GM23338 (cell line): ENCODE measurements at places on chromosomes 16 and 17. TPM values are rescaled to one million over a fixed set of nuclear protein-coding genes. Genes with fewer than 3 reads are reported as not detected.

The KDM8 gene
- 3.8 and 5.7 TPM in 2 replicates for polyA plus RNA-seq

The NPIPB13 gene
- polyA plus RNA-seq = 5.7 and 7.5 TPM in 2 replicates

The VPS4A gene
- polyA plus RNA-seq = 28.8 and 29.1 TPM in 2 replicates

The EVI2A gene
- polyA plus RNA-seq = 0.96 and 1.3 TPM in 2 replicates

The SLX1A gene
- 97.5 and 112 TPM in 2 replicates for polyA plus RNA-seq

GRCh38 chr17:1753767-1754429 is 8.0 kb upstream of the SERPINF1 start:
- DNase-seq = no peak

DNA sequence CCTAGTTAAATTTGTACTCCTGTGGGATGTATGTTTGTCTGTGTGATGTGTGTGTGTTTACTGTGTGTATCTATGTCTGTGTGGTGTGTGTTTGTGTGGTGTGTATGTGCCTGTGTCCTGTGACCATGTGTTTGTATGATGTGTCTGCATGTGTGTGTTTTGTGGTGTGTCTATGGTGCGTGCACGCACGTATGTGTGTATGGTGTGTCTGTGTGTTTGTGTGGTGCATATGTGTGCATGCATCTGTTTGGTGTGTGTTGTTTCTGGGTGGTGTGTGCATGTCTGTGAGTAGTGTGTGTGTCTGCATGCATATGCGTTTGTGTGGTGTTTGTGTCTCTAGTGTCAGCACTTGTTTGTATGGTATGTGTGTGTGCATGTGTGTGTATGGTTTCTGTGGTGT is 174.2 kb upstream of the RBFOX1 start:
- no peak for DNase-seq

GRCh38 chr16:21987498-21987897 is 13.4 kb downstream of the PDZD9 start:
- DNase-seq = no peak

GRCh38 chr17:62588109-62588508 is 39.4 kb upstream of the MRC2 start:
- DNase-seq = no peak

- DNase-seq = no peak
Measured at GRCh38 chr17:37555386-37555785, 53.8 kb downstream of the SYNRG start.

DNA sequence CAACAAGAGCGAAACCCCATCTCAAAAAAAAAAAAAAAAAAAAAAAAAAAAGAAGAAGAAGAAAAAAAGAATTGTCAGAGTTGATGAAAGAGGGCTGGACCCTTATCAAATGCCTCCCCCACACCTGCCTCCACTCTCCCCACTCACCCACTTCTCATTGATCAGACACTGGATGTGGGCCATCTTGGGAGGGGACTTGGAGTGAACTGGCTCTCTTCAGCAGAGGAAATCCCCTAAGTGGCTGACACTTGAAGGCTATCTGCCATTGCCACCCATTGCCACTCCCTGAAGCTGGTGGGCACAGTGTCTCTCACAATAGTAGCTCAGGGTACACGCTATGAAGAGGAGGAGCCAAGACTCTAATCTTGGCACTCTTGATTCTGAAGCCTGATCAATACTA is 1.6 kb downstream of the ITGA2B start:
- DNase-seq = no peak

DNA sequence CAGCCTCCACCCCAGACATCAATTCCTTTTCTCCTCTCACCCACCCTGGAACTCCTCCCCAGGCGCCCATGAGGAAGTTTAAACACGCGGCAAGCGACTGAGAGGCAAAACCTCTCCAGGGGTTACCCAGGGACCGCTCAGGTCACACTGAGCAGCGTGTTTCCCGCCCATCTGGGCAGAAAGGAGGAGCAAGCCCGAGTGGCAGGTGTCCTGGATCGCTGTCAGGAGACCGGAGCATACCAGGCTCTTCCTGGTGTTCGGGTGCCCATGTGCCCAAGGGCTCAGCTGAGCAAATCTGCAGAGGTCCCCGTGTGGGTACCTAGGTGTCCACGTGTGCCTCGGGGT is 491 bp downstream of the SLC25A19 start:
- peak; percentile 72 for DNase-seq

DNA sequence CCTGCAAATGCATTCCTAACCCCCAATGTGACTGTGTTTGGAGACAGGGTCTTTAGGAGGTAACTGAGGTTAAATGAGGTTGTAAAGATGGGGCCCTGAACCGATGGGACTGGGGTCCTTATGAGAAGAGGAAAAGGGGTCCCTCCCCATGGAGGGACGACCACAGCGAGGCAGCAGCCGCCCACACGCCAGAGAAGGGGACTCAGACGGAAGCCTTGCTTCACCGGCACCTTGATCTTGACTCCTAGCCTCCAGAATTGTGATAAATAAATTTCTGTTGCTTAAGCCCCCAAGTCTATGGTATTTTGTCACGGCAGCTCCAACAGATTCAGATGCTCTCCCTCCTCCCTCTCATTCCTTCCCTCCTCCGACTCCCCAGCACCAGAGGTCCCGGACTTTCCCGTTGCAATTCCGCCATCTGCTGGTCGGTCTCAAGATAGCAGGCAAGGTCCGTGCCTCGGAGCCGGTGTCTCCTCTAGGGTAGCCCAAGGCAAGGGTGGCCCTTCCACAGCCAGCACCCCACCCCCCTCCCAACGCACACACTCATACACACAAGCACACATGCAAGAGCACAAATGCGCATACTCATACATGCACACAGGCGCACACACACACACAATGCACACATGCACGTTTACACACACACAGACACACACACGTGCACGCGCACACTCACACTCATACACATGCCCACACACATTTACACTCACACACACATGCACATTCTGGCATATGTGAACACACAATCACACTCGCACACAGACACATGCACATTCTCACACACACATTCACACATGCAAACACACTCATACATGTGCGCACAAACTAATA is 23.1 kb upstream of the C16orf78 start:
- peak; percentile 82 for DNase-seq

DNA sequence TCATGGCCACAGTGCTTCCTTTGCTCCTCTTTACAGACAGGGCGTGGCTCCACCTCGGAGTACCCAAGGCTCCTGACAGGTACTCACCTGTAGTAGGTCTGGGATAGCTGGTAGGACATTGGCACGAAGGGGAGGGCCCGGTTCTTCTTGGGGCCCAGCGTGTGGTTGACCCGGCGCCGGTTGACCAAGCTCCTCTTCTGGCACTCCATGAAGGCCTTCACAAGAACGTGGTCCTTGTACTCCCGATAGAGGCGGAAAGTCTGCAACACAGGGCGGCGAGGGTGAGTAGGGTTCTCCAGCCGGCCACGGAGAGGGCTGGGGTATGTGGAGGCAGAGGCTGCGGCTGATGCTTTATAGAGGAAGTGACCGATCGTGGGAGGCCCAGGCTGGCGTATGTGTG is 69.7 kb downstream of the IL21R start:
- no peak for DNase-seq

DNA sequence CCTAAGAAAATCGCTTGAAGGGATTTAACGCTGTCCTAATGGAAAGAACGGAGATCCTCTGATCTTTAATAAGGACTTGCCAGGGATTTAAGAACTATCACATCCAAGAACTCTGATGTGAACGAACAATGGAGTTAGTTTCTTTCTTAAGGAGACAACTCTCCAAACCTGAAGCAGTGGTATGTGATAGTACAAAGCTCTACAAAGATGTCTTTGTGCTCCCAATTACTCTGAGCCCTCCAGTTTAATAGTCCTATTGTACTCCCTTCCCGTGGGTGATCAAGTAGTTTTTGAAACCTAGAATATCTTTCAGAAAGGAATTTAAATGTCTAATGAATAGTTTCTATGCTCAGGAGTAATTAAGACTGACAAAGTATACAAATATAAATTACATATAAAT is 123.8 kb downstream of the FTO start:
- peak; percentile 53 for DNase-seq
